ENCODE measurements at places on chromosomes 6 and 20. TPM values are rescaled to one million over a fixed set of nuclear protein-coding genes. Genes with fewer than 3 reads are reported as not detected.

DNA sequence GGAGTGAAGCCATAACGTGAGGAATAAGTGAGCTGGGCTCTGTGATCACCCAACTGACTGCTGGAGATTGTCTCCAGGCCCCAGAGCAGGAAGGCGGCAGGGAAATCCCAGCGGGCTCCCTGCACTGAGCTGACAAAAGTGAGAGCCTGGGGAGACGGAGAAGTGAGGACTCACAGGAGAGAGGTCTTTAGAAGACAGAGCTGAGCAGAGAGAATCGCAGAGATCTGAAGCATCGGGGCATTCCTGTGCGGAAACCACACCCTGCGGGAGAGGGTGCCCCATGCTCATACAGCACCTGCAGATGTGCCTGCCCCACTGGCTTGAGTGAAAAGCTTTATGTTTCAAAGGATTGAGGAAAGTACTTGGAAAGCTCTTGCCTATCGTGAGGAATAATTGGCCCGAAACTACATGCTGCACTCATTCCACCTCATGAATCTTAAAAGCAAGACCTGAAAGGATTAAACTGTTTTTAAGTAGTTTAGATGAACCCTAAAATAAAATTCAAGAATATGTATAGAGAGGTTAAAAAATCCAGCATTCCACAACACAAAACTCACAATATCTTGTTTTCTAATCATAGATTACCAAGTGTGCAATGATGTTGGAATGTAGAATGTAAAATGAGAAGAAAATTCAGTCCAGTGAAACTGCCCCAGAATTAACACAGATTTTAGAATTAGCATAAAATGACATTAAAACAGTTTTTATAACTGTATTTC is 17.7 kb upstream of the THBS2 start:
- DNase-seq = no peak
- H3K4me1 ChIP-seq = peaks cover 17% of the 10 kb centered on the region
- H3K27ac ChIP-seq = no peak overlapping the region
- no peaks in the 10 kb centered on the region for H3K27me3 ChIP-seq
- no peaks in the 10 kb centered on the region for H3K36me3 ChIP-seq

DNA sequence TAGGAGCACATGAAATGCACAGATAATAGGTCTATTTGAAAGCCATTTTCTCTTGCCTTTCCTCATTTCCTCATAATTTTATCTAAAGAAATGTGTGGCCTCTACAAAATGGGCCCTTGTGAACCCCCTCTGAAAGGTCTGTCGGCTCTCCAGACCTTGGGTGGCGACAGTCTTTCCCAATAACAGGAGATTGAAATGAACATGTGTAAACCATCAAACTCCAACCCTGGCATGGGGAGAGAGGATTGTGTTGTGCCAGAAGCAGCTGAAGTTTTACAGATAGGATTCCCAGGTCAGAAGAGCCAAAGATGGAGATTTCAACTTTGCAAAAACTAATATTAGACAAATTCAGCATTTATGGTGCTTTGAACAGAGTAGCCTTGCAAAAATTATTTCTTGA is 277.1 kb upstream of the ECI2 start:
- H3K27ac ChIP-seq = no peak overlapping the region
- no peaks in the 10 kb centered on the region for H3K27me3 ChIP-seq
- H3K4me1 ChIP-seq = no peaks in the 10 kb centered on the region
- no peaks in the 10 kb centered on the region for H3K36me3 ChIP-seq
- no peak overlapping the region for H3K4me3 ChIP-seq

DNA sequence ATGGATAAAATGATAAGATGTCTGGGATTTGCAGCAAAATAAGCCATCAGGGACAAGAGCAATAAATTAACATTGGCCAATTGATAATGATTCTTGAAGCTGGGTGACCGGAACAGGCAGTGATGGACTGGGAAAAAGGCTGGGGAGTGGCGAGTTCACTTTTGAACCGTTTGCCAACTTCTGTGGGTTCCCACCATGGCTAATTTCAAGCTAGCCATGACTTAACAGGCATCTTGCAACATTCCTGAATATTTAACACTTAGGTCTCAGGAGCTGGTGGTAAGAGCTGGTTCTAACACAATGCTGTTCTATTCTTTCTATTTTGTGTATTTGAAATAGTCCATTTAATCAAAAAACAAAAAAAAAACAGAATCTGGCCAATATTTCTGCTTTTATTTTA is 37.6 kb upstream of the CD83 start:
- no peak for DNase-seq
- H3K4me1 ChIP-seq = peaks cover 10% of the 10 kb centered on the region
- no peaks in the 10 kb centered on the region for H3K27me3 ChIP-seq
- no peak overlapping the region for H3K4me3 ChIP-seq
- no peak overlapping the region for H3K27ac ChIP-seq

- H3K4me1 ChIP-seq = peaks cover 58% of the 10 kb centered on the region
- no peak for DNase-seq
These were observed 40.8 kb downstream of the ANKEF1 start for GRCh38 chr20:10075606-10076005.

DNA sequence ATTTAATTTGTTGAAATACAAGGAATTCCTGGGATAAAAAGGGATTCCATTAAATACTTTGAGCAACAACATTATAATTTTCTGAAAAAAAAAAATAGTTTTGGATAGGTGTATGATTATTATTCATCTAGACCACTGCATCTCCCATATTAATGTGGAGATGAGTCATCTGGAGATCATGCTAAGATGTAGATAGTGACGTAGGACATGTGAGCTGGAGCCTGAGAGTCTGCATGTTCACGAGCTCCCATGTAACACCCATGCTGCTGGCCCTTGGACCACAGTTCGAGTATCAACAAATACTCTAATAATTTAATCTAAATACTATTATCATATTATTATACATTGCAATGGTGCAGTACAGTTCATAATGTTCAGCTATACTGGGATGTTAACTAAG is 91.6 kb downstream of the EPM2A start:
- DNase-seq = no peak
- no peaks in the 10 kb centered on the region for H3K27me3 ChIP-seq

GRCh38 chr6:124669713-124670480 is 292.3 kb upstream of the RNF217 start:
- no peaks in the 10 kb centered on the region for H3K4me1 ChIP-seq
- no peaks in the 10 kb centered on the region for H3K27me3 ChIP-seq
- H3K36me3 ChIP-seq = no peaks in the 10 kb centered on the region
- no peak overlapping the region for H3K4me3 ChIP-seq
- H3K27ac ChIP-seq = no peak overlapping the region
- DNase-seq = no peak

DNA sequence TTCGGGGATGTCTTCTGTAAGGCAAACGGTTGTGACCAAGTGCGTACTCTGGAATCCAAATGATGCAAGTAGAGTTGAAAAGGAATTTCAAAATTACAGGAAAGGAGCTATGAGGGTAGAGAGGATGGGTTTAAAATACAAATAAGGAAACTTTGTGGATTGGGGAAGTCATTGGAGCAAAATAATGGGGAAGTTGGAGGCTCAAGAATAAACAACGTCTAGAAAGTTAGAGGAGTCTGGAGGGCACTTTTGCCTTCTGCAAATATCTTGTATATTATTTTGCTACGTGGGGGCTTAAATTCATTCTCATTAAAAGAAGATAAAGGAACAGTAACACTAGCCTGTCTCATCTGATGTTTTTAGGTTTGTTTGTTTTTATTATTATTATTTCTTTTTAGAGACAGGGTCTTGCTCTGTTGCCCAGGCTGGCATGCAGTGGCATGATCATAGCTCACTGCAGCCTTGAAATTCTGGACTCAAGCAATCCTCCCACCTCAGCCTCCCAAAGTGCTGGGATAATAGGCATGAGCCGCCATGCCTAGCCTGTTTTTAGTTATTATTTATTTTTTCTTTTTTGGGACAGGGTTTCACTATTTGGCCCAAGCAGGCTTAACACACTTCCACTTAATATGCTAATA is 55.0 kb upstream of the TNFAIP3 start:
- H3K4me1 ChIP-seq = peaks cover 32% of the 10 kb centered on the region
- H3K4me3 ChIP-seq = no peak overlapping the region
- H3K27ac ChIP-seq = peak overlapping the region; percentile 69

- peaks cover 2% of the 10 kb centered on the region for H3K36me3 ChIP-seq
- H3K4me3 ChIP-seq = no peak overlapping the region
- peaks cover 11% of the 10 kb centered on the region for H3K4me1 ChIP-seq
- H3K27ac ChIP-seq = no peak overlapping the region
These were observed 32.5 kb downstream of the MYH7B start for GRCh38 chr20:34988191-34988540.

- no peak for DNase-seq
- no peaks in the 10 kb centered on the region for H3K4me1 ChIP-seq
- no peaks in the 10 kb centered on the region for H3K27me3 ChIP-seq
- H3K27ac ChIP-seq = no peak overlapping the region
These were observed 64.6 kb upstream of the PRND start for GRCh38 chr20:4657096-4657495.

GRCh38 chr6:93366506-93366905 is 52.9 kb downstream of the EPHA7 start:
- DNase-seq = no peak
- no peak overlapping the region for H3K27ac ChIP-seq
- H3K4me3 ChIP-seq = no peak overlapping the region
- no peaks in the 10 kb centered on the region for H3K27me3 ChIP-seq
- H3K4me1 ChIP-seq = no peaks in the 10 kb centered on the region

The LGSN gene
- not detected for total RNA-seq

The SLC22A1 gene
- 3.3 TPM for total RNA-seq

The SPATS1 gene
- not detected for total RNA-seq

The IDH3B gene
- 120 TPM for total RNA-seq

The CRIP3 gene
- 2.6 TPM for total RNA-seq

The BACH2 gene
- 9.7 TPM for total RNA-seq

The FABP7 gene
- total RNA-seq = 35.6 TPM

The YIPF3 gene
- total RNA-seq = 69.8 TPM
